ENCODE measurements at places on chromosomes 16 and 17.

DNA sequence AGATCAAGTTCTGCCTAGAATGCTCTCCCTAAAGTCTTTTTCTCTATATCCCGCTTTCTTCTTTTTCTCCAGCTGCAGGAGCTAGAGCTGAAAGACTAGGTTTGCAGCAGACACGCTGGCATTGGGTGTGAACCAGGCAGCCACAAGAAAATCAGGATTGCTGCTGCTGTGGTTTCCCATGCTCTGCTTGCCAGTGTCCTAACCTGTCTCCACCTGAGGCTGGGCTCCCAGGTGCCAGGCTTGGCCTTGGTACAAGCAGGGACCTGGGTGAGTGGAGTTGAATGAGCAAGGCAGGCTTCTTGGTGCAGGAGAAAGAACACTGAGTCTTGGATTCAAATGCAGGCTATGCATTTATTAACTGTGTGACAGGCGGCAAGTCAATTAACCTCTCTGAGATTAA lies 440.3 kb upstream of the MAF start:
- DNase-seq, result no peak

DNA sequence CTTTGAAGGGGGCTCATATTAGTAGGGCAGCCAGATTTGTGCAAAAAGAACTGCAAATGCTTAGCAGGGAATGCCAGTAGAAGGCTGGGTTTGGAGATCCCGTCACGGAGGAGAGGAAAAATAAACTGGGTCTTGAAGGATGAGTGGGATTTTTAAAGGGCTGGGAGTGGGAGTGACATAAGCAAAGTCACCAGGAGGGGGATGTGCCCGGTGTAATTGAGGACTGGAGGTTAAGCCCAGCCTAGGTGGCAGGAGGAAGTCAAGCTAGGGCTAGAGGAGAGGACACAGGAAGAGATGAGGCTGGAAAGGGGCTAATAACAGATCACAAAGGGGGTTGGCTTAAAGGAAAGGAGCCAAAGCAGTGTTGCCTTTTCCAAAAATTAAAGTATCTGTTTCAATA lies 23.2 kb upstream of the LONP2 start:
- DNase-seq, result no peak

DNA sequence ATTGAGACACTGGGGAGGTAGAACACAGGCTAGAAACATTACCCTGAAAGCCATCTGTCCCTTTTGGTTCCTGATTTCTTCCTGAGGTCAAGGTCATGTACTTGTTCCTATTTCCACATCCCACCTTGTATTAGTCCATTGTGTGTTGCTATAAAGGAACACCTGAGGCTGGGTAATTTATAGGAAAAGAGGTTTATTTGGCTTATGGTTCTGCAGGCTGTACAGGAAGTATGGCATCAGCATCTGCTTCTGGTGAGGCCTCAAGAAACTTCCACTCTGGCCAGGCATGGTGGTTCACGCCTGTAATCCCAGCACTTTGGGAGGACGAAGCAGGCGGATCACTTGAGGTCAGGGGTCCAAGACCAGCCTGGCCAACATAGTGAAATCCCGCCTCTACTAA lies 7.4 kb upstream of the MED9 start:
- DNase-seq, result no peak

GRCh38 chr17:28443901-28444638 lies 29.4 kb upstream of the SLC13A2 start:
- DNase-seq, result no peak

DNA sequence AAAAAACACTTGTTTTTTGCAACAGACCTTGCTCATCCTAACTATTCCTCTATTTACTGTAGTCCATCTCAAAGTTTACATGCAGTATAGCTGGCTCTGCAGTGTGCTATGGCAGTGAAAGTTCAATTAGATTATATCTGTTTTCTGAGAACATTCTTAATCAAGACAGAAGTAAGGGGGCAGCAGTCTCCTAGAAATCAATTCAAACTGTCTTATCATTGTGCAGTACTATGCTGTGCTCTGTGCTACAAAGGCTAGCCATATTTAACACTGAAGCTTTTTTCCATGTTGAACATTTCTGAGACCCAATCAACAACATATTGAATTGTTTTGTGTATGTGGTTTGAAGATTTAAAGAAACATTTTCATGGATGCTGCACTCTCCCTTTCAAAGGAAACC lies 11.4 kb downstream of the NETO2 start:
- no peak for DNase-seq

DNA sequence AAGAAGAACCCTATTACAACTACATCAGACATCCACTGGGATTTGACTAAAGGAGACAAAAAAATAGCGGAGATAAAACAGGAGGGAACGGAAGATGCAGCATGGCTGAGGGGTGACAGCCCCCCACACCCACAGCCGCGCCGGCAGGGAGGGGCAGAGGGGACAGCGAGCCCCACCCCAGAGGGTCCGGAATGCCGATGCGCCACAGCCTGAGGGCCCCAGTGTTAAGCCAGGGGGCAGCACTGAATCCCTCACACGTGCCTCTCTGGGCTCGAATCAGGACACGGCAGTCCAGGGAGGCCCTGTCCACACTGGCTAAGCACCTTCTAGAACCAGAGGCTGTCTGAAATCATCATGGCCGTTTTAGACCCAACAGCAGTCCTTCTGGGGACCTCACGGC lies 18.8 kb downstream of the MAP1LC3B start:
- no peak for DNase-seq

DNA sequence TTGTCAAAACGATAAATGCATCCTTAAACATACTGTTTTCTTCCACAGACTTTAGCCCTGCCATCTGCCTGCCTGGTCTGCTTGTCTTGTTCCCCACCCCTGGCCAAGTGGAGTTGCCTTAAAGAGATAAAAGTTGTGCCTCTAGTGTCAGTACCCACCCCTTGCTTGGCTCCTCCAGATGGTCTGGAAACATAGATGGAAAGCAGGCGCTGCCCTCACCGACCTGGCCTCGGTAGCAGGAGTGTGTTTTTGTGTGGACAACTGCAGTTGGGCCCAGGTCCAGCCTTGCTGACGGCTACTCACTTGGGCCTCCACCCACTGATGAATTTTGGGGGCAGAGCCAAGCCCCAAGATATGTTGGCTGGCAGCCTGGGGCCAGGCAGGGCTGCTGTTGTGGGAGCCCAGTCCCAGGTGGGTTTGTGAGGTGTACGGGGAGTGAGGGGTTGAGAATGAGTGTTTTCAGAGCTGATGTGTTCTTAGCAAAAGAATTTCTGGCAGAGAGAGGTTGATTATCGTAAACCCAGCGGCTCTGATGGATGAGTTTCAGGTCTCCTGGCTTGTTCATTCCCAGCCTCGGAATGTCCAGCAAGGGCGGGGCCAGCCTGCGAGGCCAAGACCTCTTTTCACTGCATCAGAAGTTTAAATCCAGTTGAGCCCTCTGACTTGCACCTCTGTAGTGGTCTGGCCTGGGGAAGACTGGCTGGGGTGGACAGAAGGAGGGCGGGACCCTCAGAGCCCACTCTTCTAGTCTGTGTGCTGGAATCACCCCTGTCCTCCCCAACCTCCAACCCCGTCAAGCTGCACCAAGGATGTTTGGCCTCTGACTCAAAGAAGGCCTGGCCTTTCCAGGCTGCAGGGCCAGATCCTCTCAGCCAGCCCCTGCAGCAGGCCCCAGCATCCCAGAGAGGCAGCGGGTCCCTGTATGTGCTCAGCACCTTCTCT lies 179.7 kb downstream of the RAB11FIP4 start:
- peak; percentile 94 for DNase-seq

DNA sequence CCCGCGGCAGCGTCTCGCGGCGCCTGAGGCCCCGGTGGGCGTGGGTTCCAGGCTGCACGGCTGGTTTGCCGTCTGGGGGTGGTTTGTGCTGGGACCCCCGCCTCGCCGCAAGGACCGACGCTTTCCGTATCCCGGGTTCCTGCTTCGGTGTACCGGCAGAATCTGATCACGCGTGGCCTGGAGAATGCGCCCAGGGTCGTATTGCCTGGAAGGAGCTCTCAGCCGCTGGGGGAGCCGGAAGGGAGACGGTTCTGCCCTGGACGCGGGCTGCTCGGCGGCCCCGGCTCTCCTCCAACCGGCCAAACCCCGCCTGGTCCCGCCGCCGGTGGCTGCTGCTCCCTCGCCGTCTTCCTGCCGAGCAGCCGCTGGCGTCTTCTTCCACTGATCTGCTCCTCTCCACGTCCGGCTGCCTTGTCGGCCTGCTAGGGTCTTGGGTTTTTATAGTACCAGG lies 39.8 kb downstream of the ZNF778 start:
- DNase-seq, result peak; percentile 54

GRCh38 chr16:55475919-55476318 lies 3.1 kb upstream of the MMP2 start:
- peak; percentile 55 for DNase-seq

DNA sequence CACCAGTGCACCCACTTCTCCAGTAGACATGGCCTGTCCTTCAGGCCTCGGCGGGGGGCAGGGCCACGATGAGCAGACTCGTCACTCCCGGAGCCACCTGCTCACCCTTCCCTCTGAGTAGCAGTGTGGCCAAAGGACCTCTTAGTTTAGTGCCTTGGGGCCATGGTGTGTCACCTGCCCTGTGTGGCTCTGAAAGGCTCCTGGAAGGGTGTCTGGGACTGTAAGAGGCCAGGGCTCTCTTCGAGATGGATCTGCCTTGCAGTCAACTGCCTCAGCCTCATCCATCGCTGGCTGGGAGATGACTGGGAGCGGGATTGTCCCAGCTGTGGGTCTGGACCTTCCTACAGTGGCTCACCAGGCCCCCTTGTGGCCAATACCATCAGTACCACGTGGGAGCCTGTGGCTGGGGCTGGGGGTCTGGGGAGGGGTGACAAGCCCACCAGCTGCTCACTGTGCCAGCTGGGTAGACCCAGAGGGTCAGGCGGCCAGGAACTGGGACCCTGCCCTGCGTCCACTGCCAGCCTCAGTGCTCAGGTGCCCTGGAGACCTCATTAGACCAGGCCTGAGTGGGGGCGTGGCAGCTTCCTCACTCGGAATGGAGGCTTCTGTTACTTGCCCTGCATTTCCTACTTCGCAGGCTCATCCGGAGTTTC lies 133.4 kb downstream of the OR1D5 start:
- peak; percentile 65 for DNase-seq
